CD4-positive, alpha-beta T cell (primary cell): ENCODE measurements at places on chromosomes 5 and 9.

- DNase-seq: peak; percentile 90
These were observed at the start of gene GCNT1 for GRCh38 chr9:76458903-76459693. Gene GCNT1 (plus strand): TSS chr9:76459182. CDS start chr9:76502382, 43,200 bp downstream.

DNA sequence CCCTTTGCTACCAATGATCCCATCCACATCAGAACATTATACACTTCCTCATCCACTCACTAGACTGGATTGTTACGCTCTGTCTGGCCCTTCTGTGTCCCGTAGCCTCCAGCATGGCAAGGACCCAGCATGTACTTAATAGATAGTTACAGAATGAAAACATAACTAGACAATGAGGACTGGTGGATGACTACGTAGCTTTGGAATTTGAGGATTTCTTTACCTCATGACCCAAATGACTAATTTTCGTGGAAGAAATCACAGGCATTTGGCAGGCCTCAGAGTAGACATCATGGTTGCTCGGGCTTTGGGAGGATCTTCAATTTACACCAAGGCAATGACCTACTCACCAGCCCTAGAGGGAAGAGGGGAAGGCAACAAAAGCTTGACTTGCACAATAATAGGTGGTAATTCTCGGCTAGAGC, 299.8 kb downstream of the TLE1 start:
- DNase-seq: no peak

DNA sequence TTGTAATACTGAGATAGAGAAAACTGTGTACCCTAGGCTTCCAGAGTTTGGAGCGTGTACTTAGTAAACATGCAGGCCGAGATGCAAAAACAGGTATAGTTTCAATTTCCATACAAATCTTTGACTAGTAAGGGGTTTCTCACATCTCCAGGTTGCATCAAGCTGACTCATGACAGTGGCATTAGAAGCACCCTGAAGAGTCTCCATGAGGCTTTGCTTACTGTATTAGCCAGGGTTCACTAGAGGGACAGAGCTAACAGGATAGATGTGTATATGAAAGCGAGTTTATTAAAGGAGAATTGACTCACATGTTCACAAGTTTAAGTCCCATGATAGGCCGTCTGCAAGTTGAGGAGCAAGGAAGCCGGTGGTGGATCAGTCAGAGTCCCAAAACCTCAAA, 275.3 kb upstream of the CDH6 start:
- DNase-seq: no peak

DNA sequence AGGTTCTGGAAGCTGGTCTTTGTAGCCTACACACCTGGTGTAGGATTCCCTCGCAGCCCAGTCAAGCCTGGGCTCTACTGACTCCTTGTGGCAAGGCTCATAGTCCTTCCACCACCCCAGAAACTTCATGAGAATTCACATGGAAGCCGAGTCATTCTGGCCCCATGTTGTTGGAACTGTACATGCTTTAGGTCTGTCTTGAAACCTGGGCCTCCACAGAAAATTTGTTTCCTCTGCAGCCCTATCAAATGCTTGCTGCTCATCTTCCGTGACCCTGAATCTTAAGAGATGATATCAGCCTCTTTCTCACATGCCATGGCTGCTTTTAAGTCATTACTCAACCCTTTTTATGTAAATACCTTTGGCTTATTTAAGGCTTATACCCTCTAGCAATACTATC, 113.4 kb upstream of the GRHPR start:
- peak; percentile 5 for DNase-seq

DNA sequence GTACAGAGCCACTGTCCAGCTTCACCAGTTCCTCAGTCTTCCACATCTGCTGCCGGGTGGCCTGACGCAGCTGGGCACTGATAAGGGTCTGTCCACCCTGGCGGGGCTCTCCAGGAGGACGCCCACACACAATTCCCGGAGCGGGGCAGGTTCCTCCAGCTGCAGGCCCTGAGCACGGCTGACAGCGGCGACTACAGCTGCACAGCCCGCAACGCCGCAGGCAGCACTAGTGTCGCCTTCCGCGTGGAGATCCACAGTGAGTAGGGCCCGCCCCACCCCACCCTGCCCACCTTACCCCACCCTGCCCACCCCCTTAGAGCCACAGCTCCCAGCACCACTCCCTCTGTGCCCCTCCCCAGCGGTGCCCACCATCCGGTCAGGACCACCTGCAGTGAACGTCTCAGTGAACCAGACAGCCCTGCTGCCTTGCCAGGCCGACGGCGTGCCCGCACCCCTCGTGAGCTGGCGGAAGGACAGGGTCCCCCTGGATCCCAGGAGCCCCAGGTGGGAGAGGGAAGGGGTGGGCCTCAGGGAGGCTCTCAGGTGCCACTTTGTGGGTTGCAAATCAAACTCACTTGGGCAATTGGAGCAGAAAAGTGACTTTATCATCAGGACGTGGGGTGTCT, 48.8 kb upstream of the ASS1 start:
- DNase-seq: no peak

DNA sequence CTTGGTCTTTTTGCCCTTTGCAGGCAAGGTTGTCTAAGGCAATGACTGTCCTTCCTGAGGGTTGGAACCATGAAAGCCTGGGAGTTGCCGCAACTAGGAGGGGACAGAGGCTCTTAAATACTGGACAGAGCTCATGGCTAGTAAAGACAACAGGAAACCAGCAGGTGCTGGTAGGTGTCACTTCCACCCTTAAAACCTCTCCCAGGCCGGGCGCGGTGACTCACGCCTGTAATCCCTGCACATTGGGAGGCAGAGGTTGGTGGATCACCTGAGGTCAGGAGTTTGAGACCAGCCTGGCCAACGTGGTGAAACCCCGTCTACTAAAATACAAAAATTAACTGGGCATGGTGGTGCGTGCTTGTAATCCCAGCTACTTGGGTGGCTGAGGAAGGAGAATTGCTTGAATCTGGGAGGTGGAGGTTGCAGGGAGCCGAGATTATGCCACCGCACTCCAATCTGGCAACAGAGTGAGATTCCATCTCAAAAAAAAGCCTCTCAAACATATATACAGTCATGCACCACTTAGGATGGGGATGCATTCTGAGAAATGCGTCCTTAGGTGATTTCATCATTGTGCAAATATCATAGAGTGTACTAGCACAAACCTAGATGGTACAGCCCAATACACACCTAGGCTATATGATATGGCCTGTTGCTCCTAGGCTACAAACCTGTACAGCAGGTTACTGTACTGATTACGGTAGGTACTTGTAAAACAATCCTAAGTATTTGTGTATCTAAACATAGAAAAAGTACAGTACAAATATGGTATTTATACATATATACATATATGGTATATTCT, 102.7 kb downstream of the HSPA4 start:
- no peak for DNase-seq

- no peak for DNase-seq
These were observed 108.5 kb downstream of the FEM1C start for GRCh38 chr5:115435778-115436712.

DNA sequence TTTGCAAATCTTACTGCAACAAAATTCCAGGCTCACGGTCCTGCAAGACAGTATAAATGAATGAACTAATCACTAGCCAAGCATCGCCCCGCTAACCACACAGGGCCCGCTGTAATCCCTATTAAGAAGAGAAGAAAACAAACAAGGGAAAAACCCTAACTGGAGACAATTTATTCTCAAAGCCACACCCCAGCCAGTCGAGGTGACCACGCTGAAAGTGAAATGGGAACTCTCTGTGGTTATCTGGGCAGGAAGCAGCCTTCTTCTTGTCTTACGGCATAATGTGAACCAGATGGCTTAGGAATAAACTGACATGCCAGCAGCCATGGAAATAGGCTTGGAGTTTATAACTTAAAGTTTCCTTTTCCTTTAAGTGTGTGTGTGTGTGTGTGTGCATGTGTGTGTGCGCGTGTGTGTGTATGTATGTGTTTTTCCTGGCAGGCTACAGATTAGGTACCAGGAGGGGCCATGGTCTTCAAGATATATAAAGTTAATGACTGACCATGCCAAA, 120.2 kb downstream of the SEMA6A start:
- DNase-seq: no peak

DNA sequence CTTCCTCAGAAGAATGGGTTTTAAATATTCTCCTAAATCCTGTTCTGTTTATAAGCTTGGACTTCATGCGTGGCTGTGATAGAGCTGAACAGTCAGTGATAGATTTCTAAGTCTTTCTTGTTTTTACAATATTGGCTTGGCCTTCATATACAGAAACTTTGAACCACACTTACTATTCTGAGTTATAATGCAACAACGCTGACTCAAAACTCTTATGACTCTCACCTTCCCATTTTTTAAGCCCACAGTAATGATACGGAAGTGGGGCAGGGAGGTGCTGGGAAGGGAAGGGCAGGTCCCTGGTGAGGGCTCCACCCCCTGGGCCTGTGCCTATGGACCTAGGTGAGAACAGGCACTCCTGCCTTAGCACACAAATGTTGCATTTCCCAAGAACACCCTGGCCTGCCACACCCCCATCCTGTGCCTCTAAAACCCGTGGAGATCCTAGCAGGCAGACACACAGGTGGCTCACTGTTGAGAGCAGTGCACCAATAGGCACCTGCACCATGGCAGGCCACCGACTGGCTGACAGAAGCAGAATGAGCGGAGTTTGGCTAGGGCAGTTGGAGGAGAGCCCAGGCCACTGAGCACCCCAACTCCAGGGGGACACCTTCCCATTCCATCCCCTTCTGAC, 376.7 kb downstream of the GABRG2 start:
- DNase-seq: no peak

- no peak for DNase-seq
These were observed 318.8 kb downstream of the DNAH5 start for GRCh38 chr5:13625616-13626198.

- no peak for DNase-seq
These were observed 114.5 kb downstream of the RPS23 start for GRCh38 chr5:82163452-82164175.

- DNase-seq: no peak
These were observed 230.8 kb downstream of the CYLC2 start for GRCh38 chr9:103225702-103226646.

GRCh38 chr5:34930462-34930844, 1.1 kb downstream of the DNAJC21 start:
- no peak for DNase-seq

- no peak for DNase-seq
These were observed 64.8 kb downstream of the SMIM23 start for GRCh38 chr5:171850324-171850947.

- DNase-seq: no peak
These were observed 9.6 kb downstream of the DEPDC1B start for GRCh38 chr5:60690326-60690725.

DNA sequence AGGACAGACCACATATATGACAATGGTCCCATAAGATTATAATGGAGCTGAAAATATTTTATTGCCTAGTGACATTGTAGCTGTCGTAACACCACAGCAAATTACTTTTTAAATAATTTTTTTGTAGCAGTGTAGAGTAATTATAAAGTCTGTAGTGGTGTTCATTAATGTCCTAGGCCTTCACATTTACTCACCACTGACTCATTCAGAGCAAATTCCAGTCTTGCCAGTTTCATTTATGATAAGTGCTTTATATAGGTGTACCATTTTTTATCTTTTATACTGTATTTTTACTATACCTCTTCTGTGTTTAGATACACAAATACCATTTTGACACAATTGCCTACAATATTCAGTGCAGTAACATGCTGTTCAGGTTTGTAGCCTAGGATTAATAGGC, 67.6 kb downstream of the TLE4 start:
- no peak for DNase-seq

DNA sequence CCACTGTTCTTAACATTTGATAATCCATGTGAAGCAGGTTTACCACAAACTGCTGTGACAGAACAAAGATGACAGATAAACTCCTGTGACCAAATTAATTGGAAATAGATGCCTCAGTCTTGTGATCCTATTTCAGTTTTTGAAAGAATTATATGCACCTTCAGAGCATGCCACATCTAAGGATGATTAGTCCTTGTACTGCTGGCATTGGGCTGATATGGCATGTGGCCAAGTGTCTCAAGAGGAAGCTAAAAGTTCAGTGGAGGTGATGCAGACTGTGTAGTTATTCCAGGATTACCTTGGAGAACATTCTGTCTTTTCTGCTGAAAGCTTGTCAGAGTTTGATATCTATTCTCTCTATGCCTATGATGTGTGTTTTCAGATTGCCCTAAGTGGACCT, 314.4 kb upstream of the EFNA5 start:
- DNase-seq: no peak

- no peak for DNase-seq
These were observed 53.2 kb upstream of the FBXW11 start for GRCh38 chr5:172059661-172060100.

DNA sequence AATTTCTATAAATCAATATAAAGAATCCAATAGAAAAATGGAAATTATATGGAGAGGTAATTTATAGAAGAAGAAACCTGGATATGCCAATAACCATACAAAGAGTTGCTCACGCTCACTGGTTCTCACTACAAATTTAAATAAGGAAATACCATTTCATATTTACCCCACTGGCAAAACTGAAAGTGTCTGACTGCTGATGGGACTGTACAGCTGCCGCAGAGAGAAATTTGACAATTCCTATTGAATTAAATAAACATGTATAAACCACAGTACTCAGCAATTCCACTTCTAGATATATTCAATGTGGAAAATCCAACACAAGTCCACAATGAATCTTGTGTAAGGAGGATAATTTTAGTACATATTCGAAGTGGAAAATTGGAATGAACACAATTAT, 830.4 kb upstream of the GRAMD2B start:
- no peak for DNase-seq

DNA sequence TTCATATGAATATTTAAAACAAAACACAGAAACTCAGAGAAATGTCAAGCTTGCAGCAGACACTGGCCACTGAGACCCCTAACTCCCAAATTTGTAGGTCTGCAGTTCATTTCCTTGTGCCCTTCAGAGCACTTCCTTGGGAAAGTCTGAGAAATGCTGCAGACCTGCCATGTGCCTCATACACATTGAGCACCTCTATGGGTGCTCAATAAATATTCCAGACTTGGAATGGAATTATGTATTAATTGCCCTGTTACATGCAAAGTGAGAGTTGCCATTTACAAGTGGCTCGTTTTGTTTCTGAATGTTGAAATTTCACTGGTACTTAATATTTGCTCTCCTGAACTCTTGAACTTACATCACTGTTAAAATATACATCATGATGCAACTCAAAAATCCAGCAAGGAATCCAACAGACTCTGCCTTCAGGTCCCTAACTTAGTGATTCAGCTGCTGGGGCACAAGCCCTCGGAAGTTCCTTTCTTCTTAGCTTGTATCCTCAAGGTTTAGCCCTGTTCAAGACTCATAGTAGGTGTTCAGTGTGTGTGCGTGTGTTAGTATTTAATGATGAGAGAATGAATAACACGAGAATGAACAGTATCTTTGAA, 90.6 kb downstream of the PTCD2 start:
- DNase-seq: no peak

DNA sequence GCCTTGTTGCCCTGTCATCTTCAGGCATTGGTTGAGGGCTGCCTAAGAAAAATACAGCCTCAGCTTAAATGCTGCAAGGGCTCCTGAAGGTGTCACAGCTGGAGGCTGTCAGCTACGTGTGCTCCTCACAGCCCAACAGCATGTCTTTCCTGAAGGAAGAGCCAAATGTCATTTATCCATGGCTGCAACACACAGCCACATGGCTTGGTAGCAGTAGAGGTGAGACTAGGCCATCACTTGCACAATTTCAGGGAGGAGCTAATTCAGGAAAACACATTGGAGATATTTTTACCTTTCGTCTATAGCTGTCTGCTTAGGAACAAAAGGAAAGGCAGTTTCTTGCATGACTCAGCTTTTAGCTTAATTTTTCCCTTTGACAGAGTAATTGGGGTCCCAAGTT, 260.7 kb downstream of the SYK start:
- no peak for DNase-seq
